ENCODE measurements at places on chromosomes 2 and 18.
A peak's percentile ranks its signal among the peaks of the same experiment; 100 is the strongest.

DNA sequence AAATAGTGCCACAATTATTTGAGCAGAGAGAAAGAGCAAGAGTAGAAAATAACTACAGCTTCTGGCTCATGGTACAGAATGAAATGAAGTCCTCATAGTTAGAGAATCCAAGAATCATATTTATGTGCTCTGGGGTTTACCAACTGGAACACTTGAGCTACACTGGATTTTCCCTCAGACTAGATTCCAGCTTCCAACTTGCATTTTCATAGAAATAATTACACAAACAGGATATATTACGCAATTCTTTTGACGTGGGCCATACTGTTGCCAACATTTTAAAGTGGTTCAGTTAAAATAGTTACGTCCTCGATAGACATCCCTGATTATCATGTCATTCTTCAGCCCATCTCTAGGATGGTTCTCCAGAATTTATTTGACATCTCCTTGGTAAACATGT, 129.2 kb downstream of the ETAA1 start:
- no peak for DNase-seq

DNA sequence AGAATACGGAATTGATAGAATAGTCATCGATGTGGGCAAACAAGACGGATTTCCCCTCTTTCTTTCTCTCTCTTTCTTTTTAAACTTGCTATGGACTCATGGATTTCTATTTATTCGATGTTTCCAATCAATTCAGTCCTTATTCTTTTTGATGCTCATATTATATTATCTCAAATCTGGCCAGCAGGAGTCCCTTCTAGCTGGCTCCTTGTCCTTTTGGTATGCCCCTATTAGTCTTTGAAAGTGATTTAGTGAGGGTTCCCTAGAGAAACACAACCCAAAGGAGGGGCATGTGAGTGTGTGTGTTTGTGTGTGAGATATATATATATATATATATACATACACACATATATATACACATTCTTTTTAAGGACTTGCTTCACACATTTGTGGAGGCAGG, 23.5 kb upstream of the BIN1 start:
- no peak for DNase-seq

DNA sequence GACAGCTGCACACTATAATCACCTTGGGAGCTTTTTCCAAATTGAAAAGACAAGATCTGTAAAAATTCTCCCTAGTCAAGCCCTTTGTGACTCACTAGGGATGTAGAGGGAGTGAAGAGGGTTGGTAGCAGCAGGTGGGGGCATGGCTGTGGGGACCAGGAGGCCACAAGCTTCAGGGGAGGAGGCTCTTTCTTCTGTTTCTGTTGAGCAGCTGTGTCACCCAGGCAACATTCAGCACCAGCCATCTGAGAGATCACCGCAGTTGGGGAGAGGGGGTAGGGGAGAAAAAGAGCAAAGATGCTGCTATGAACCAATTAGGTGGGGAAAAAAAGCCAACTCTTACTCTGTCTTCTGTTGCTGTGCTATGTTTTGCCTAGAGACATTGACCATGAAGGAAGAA, 352.3 kb upstream of the MEIS1 start:
- DNase-seq, result no peak

DNA sequence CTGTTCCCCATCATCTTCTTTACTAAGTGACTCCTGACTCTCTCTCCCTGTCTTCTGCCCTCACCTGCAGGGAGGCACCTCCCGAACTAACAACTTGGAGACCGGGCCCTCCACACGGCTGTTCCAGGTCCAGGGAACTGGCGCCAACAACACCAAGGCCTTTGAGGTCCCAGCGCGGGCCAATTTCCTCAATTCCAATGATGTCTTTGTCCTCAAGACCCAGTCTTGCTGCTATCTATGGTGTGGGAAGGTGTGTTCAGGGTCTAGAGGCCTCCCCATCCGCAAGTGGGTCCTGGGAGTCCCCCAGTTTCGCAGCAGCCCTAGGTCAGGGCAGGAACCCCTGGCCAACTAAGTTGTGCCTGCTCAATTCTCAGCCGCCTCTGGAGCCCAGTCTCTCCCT, 15.5 kb downstream of the VIL1 start:
- DNase-seq, result no peak

DNA sequence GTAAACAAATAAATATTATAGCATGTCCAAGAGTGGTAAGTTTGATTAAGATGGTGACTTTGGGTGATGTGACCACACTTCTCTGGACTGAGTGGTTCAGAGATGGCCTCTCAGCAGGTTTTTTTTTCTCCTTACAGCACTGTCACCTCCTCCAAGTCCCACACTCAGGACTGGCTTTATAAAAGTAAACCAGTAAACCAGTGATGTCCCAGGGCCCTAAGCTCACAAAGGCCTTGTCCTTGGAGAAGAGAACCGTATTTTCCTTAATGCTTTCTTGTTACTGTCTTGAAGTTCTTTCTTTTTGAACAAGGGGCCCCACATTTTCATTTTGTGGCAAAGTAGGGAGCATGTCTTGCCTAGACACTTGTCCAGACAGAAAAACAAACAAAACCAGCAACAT, 274.0 kb downstream of the MYCN start:
- DNase-seq, result no peak

DNA sequence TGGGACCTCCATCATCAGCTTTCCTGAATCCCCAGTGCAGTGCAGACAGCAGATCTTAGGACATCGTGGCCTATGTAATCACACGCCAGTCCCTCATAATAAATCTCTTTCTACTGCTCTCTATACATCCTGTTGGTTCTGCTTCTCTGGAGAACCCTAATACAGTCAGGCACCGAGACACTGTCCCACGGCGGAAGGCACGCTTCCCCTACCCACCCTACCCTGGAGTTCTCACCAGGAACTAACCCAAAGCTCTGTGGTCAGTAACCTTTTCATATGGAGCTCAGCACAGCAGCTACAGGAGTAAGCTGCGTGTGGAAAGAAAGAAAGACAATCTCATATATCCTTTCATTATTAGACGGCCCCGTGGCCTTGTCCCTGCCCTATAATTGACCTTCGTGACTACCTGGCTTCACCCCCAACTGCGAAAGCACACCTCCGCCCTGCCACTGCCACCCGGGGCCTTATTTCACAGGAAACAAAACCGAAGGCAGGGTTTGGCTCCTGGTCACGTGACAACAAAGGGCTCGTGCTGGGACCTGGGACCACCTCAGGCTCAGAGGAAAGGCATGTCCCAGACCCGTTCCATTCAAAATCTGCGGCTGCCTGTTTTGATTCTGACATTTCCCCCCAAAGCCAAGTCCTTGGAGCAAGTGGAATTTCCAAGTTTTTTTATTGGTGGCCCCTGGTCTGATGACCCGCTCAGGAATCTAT, 99.7 kb upstream of the ODC1 start:
- DNase-seq, result no peak

GRCh38 chr2:44207102-44207501, 38.4 kb downstream of the PPM1B start:
- no peak for DNase-seq

GRCh38 chr18:33837191-33837590, 259.2 kb downstream of the ASXL3 start:
- DNase-seq, result no peak

- no peak for DNase-seq
Observed at GRCh38 chr18:74739926-74740325, 142.3 kb downstream of the ZNF407 start.

DNA sequence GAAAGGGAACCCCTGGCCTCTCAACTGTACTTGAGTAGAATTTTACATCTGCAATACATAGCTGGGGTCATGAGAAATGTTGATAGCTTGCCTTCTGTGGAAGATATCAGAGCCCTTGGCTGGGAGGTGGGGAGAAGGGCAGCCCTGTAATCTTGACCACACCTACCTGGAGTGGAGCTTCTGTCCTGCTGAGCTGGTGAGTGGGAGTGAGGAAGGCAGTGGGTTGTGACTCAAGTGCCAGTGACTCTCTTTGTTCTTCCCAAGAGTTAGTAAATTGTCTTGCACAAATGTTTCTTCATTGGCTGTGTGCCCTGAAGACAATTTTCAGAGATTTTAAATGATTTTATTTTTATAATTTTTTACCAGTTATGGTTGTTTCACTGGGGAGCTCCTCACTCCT, 277.3 kb downstream of the MBD5 start:
- DNase-seq, result no peak

GRCh38 chr18:10487154-10487553, 32.7 kb downstream of the APCDD1 start:
- no peak for DNase-seq

DNA sequence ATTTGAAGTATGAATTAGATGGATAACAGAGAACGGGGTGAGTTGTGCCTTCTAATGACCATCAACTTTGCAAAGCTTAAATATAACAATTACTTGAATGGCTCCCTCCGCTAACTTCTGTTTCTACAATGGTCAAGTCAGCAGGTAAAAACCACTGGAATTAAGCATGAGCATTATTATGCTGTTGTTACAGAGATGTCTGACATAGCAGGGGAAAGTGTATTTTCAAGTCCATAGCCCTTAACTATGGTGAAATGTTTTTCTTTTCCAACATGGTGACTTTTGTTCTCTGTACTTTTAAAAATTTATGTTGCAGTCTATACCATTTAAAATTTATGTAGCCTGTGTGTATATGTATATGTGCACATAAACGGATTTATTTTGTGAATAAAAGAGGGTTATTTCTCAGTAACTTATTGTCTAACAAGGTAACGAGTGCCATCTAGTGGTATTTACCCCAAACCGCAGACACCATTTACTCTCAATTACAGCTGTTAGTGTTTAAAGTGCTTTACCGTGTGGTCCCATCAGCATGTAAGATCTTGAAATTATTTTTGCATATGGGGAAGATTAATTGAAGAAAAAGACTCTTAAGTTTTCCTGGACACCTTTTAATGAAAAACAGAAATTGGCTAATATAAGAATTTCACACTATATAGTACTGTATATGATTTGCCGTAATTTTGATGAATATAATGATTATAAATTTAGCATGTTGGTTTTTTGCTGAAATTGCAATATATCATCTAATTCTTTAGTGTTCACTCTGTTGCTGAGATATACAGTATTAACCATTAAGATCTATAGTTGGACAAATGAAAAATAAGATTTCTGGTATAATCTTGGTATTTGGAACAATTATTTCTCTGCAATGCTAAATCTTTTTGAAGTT, 78.2 kb downstream of the UBE2E3 start:
- DNase-seq, result peak; percentile 31

DNA sequence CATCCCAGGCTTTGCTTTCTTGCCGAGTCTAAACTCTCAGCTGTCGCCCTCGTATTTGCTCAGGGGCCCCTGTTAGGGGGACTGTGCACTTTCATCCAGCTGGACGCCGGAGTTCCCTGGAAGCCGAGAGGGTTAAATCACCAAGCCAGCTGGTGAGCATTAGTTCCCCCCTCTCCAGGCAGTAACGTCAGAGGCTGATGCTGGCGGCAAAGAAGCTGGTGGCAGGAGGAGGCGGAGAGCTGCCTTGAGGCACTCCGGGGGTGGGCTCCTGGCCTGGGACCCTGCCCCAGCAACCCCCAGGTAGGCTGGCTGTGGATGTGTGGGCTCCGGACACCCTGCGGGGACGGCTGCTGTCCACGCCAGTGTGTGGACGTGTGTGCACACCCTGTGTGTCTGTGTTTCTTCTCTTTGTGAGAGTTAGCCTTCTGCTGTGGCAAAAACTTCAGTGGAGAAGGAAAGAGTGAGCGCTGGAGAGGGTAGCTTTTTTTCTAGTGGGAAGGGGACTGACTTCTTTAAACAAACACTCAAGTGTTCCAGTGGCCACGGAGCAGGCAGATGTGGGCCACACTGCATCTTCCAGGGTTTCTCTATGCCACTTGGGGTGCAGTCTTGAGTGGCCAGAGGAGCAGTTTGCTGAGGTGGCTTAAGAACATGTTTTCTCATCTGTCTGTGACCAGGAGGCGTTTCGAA, 84.7 kb downstream of the GLI2 start:
- no peak for DNase-seq

- no peak for DNase-seq
Observed at GRCh38 chr2:147255812-147256211, 589.0 kb upstream of the ACVR2A start.

DNA sequence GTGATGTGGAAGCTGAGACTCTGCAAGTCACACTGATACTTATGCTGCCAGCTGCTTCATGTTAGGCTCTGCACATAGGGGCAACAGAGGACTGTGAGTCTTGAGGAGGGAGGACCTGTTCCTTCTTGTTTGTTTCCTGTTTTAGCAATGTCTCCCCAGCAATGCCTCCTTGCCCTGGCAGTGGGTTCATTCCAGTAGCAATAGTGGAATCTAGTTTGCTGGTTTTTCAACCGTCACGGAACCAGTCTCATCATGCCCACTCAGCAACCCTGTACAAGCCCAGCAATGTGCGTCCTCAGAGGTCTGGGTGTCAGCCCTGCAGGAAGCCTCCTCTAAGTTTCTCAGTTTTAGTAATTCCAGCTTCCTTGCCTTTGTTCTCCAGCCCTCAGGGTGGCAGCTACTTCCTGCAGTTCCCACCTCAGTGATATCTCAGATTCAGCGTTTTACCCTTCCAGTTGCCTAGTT, 20.5 kb upstream of the ITGB6 start:
- DNase-seq, result no peak

DNA sequence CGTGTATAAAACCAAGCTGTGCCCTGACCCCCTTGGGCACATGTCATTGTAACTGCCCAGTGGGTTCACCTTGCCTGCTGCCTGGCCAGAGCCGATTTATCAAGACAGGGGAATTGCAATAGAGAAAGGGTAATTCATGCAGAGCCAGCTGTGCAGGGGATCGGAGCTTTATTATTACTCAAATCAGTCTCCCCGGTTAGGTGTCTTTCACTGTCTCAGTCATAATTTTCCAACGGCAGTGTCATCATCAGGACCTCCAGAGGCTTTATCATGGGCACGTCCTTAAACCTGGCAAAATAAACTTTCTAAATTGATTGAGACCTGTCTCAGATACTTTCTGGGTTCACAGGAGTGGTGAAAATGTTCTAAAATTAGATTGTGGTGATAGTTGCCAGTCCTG, 29.6 kb upstream of the PGAP1 start:
- no peak for DNase-seq

DNA sequence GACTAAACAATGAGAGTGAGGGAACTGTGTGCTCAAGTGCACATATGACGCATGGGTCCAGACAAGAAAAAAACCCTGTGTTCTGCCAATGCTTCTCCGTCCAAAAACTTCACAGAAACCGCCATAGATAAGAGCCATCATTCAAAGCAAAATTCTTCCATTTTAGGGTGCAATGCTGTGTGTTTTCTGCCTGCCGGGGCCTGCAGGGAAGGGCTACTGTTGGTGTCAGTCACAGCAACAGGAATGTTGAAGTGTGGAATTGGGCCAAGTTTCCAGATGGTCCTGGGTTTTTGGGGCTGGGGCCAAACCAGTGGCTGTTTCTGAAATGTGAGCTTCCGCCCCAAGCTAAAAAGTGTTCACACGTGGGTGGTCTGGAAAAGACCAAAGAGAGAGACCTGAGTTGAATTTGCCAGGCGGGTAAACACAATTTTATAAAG, 677 bp upstream of the MC2R start:
- DNase-seq, result no peak

GRCh38 chr2:151350579-151351195, 6.7 kb upstream of the TNFAIP6 start:
- DNase-seq, result no peak

- DNase-seq, result peak; percentile 21
Observed at GRCh38 chr2:240626531-240627300, 1.4 kb downstream of the GPR35 start.

DNA sequence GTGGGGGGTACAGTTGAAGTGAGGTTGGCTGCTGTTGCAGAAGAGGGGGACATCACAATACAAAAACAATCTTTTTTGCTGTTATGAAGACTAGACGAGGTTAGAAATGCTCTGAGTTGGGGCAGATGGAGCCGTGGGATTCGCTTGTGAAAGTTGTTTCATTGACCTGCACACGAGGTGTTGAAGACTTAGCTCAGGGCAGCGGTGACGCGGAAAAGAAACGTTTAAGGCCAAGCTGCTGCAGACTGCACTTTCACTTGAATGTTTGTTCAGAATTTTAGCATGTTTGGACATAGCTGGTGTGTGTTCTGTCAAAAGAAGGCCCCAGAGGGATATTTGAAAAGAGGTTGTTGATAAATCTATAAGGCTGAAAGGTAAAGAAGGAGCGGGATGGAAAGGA, 46.3 kb downstream of the MTCL1 start:
- DNase-seq, result no peak

Measured in activated CD8-positive, alpha-beta memory T cell treated with anti-CD3 and anti-CD28 coated beads, Interleukin-2, amount 50 U/mL, for 4 hours (primary cell).